ENCODE measurements at places on chromosomes 3 and 15. TPM values are rescaled to one million over a fixed set of nuclear protein-coding genes. Genes with fewer than 3 reads are reported as not detected.

GRCh38 chr3:53102601-53103147 is 27.6 kb downstream of the RFT1 start:
- no peak for DNase-seq
- no peak overlapping the region for H3K4me3 ChIP-seq
- no peaks in the 10 kb centered on the region for H3K27me3 ChIP-seq
- H3K27ac ChIP-seq = no peak overlapping the region
- H3K36me3 ChIP-seq = peaks cover 42% of the 10 kb centered on the region

GRCh38 chr3:194150252-194150934 is 14.4 kb downstream of the HES1 start:
- DNase-seq = no peak
- no peak overlapping the region for H3K27ac ChIP-seq
- H3K36me3 ChIP-seq = 0 out of 2 replicates have a peak, but pooled peaks cover 3% of the 10 kb centered on the region
- no peaks in the 10 kb centered on the region for H3K27me3 ChIP-seq

GRCh38 chr15:32694222-32694983 is 23.4 kb upstream of the GREM1 start:
- H3K36me3 ChIP-seq = no peaks in the 10 kb centered on the region
- H3K27ac ChIP-seq = no peak overlapping the region
- H3K4me3 ChIP-seq = no peak overlapping the region
- peaks cover 3% of the 10 kb centered on the region for H3K4me1 ChIP-seq
- no peak for DNase-seq

GRCh38 chr3:75015280-75015679 is 400.8 kb upstream of the CNTN3 start:
- no peak overlapping the region for H3K27ac ChIP-seq
- no peak for DNase-seq
- H3K4me1 ChIP-seq = no peaks in the 10 kb centered on the region

DNA sequence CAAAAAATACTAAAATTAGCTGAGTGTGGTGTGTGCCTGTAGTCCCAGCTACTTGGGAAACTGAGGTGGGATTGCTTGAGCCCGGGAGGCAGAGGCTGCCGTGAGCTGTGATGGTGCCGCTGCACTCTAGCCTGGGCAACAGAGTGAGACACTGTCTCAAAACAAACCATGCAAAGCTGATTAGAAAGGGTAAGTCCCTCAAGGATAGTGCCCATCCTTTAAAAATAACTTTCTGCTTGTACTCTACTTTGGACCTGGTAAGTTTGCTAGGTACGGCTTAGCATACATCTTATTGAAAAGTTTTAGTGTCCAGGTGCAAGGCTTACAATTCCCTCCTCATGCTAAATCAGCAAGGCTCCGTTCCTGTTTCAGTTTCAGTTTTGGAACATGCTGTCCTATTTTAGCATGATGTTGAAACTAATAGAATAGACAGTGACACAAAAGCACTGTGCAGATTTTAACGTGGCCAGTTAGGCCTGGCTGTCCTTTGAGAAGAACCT is 21.4 kb downstream of the FEM1B start:
- H3K36me3 ChIP-seq = no peaks in the 10 kb centered on the region
- H3K4me3 ChIP-seq = no peak overlapping the region
- H3K27me3 ChIP-seq = no peaks in the 10 kb centered on the region
- DNase-seq = no peak

DNA sequence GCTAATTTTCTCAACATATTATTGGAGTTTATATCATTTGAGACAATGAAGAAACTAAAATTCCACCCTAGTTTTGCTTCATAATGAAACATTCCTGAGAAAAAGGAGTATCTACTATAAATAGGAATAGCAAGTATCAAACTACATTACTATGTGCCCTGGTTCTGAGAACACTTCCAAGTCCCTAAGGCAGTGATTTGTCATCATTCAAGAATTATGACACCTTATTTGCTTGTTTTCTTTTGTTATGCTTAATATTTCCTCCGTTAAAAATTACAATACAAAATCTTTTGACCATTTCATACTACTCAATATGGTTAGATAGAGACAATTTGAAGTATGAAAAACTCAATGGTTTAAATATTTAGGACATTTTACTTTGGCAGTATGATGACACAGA is 707.8 kb upstream of the GOLIM4 start:
- H3K27me3 ChIP-seq = no peaks in the 10 kb centered on the region
- no peaks in the 10 kb centered on the region for H3K36me3 ChIP-seq
- H3K4me3 ChIP-seq = no peak overlapping the region
- H3K4me1 ChIP-seq = peaks cover 2% of the 10 kb centered on the region
- no peak for DNase-seq

- H3K36me3 ChIP-seq = no peaks in the 10 kb centered on the region
- peaks cover 19% of the 10 kb centered on the region for H3K27me3 ChIP-seq
- H3K27ac ChIP-seq = no peak overlapping the region
- DNase-seq = no peak
- H3K4me3 ChIP-seq = no peak overlapping the region
- H3K4me1 ChIP-seq = no peaks in the 10 kb centered on the region
Measured at GRCh38 chr3:134693804-134694203, 43.0 kb upstream of the KY start.

GRCh38 chr15:40281801-40282146 is 1.1 kb downstream of the ANKRD63 start:
- no peak for DNase-seq
- H3K4me1 ChIP-seq = peaks cover 3% of the 10 kb centered on the region
- no peak overlapping the region for H3K4me3 ChIP-seq
- peaks cover 37% of the 10 kb centered on the region for H3K27me3 ChIP-seq

DNA sequence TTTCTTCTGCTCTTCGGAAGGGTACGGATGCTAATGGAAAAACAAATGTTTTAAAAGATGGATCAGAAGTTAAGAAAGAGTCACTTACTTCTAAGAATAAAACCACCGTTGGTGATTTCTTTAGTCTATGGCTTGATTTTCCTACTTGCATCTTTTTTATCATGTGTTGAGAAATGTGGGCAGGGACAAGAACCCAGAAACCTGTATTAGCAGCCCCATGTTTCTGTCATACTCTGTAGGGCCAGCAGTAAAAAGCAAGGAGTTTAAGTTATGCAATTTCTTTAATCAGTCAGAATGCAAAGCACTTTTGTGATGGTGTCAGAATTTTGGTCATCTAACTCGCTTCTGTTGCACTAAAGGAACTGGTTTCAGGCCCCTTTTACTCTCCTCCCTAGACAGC is 150.0 kb downstream of the MEIS2 start:
- no peaks in the 10 kb centered on the region for H3K27me3 ChIP-seq
- H3K27ac ChIP-seq = no peak overlapping the region
- H3K36me3 ChIP-seq = no peaks in the 10 kb centered on the region
- DNase-seq = no peak
- H3K4me3 ChIP-seq = no peak overlapping the region

- no peak overlapping the region for H3K27ac ChIP-seq
- no peaks in the 10 kb centered on the region for H3K4me1 ChIP-seq
- no peak overlapping the region for H3K4me3 ChIP-seq
- H3K36me3 ChIP-seq = no peaks in the 10 kb centered on the region
- DNase-seq = no peak
Measured at GRCh38 chr3:85592256-85592655, 633.5 kb downstream of the CADM2 start.

GRCh38 chr15:52789601-52790168 is 451 bp downstream of the ONECUT1 start:
- H3K4me1 ChIP-seq = peaks cover 6% of the 10 kb centered on the region
- H3K4me3 ChIP-seq = peak overlapping the region; percentile 64
- H3K27me3 ChIP-seq = peaks cover 80% of the 10 kb centered on the region
- H3K36me3 ChIP-seq = peaks cover 2% of the 10 kb centered on the region

GRCh38 chr3:52620580-52620979 is 65.1 kb downstream of the PBRM1 start:
- H3K4me3 ChIP-seq = no peak overlapping the region
- no peaks in the 10 kb centered on the region for H3K4me1 ChIP-seq
- no peak overlapping the region for H3K27ac ChIP-seq
- H3K36me3 ChIP-seq = peaks cover 5% of the 10 kb centered on the region

- no peak overlapping the region for H3K27ac ChIP-seq
- no peak for DNase-seq
- no peaks in the 10 kb centered on the region for H3K36me3 ChIP-seq
- H3K4me3 ChIP-seq = no peak overlapping the region
- H3K27me3 ChIP-seq = no peaks in the 10 kb centered on the region
- H3K4me1 ChIP-seq = no peaks in the 10 kb centered on the region
Measured at GRCh38 chr3:149494759-149495580, 20.5 kb downstream of the TM4SF4 start.

- no peaks in the 10 kb centered on the region for H3K4me1 ChIP-seq
- DNase-seq = peak; percentile 89
Measured at GRCh38 chr3:14508966-14509795, 31.0 kb downstream of the GRIP2 start.

- H3K36me3 ChIP-seq = 0 out of 2 replicates have a peak, but pooled peaks cover 8% of the 10 kb centered on the region
- no peaks in the 10 kb centered on the region for H3K4me1 ChIP-seq
- DNase-seq = no peak
- H3K4me3 ChIP-seq = no peak overlapping the region
- no peak overlapping the region for H3K27ac ChIP-seq
Measured at GRCh38 chr3:157477441-157477840, 25.8 kb downstream of the VEPH1 start.

DNA sequence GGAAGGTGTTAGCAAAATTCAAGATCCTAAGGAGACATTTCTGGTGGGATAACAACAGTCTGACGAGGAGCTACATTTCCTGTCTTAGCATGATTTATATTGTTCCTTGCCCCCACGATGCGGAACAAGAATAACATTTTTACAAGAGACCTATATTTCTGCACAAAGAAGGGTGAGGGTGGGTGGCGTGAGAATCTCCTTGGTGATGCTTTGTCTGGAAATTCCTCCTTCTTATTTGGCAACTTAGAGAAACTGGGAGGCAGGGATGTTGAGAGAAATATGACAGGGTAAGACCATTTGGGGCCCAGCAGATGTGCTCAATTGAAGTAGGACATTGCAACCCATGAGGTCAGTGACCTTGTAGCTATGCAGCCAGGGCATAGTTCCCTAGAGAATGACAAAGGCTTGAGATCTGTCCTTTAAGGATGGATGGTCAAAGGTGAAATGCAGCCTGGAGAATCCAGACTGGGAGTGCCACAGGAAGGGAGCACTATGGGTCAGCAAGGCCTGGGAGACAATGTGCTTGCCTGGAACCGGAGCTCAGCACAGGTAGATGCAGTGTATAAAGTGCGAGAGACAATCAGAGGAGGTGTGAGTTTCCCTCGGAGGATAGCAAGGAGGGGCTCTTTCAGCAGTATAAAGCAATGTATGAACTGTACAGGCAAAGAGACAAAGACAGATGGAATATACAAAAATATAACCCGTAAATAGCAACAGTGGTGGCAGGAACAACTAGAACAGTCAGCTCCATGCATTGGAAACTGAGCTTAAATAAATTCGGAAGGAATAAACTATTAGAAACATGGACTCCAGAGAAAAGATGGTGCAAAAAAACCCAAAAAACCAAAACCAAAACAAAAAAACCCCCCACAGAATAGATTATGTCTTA is 317.6 kb upstream of the TBL1XR1 start:
- DNase-seq = no peak
- H3K36me3 ChIP-seq = no peaks in the 10 kb centered on the region
- no peaks in the 10 kb centered on the region for H3K27me3 ChIP-seq
- no peaks in the 10 kb centered on the region for H3K4me1 ChIP-seq
- no peak overlapping the region for H3K27ac ChIP-seq

- H3K4me1 ChIP-seq = peaks cover 3% of the 10 kb centered on the region
- DNase-seq = no peak
- no peaks in the 10 kb centered on the region for H3K36me3 ChIP-seq
Measured at GRCh38 chr15:56248311-56248992, 4.8 kb upstream of the RFX7 start.

DNA sequence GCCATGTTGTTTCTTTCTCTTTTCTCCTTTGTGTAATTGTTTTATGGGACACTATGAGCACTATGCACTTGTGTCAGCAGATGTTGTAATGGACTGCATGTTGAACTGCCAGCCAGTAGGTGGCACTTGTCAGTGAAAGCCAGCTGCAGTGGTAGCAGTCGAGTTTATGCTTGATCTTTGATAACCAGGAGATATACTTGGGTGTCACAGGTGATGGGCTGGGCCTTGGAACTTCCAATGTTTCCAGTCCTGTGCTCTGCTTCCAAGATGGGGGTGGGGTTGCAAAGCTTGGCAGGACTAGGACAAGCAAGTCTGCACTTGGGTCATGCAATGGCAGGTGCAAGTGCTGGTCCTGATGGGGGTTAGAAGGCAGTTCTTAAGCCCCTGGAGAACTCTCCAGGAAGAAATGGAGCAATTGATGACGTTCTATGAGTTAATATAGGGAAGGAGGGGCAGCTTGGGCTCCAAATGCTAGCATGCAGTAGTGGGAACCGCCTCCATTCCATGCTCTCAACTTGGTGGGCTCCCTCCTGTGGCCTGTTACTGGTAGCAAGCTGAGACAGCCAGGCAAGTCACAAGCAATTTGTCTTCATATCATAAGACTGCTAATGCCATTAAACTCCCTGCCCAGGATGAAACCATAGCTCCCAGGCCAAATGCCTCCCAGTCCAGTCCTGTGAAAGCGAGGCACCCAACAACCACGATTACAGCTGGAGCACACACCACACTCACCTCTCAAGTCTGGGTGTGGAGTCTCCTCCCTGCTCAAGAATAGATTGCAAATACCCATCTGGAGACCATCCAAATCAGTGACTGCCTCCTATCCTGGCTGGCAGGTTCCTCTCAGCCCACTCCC is 287.2 kb downstream of the CGGBP1 start:
- no peak overlapping the region for H3K27ac ChIP-seq
- H3K4me3 ChIP-seq = no peak overlapping the region
- peak; percentile 59 for DNase-seq
- no peaks in the 10 kb centered on the region for H3K4me1 ChIP-seq
- peaks cover 2% of the 10 kb centered on the region for H3K36me3 ChIP-seq
- H3K27me3 ChIP-seq = no peaks in the 10 kb centered on the region

- H3K27ac ChIP-seq = no peak overlapping the region
- no peaks in the 10 kb centered on the region for H3K27me3 ChIP-seq
- no peak for DNase-seq
- H3K36me3 ChIP-seq = no peaks in the 10 kb centered on the region
- no peak overlapping the region for H3K4me3 ChIP-seq
Measured at GRCh38 chr3:82294609-82295008, 533.2 kb upstream of the GBE1 start.

DNA sequence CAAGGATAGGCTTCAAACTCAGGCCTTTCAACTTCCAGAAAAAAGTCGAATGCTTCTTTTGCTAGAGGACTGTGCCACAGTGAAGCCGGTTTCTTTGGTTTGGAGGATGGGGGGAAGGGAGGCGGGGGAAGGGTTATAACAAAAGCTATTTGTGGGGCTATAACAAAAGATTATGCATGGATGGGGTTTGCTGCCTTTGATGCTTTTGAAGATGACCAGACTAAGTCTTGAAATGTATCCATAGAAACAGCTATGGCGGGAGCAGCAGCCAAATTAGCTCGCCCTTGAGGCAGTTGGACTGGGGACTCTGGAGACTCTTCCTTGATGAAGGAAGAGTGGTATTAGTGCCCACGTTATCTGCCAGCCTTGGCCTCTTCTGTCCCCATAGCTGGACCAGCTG is 47.5 kb downstream of the SRGAP3 start:
- no peak overlapping the region for H3K4me3 ChIP-seq
- no peaks in the 10 kb centered on the region for H3K27me3 ChIP-seq
- DNase-seq = no peak
- H3K4me1 ChIP-seq = 0 out of 2 replicates have a peak, but pooled peaks cover 2% of the 10 kb centered on the region

- H3K36me3 ChIP-seq = peaks cover 10% of the 10 kb centered on the region
- peaks cover 5% of the 10 kb centered on the region for H3K4me1 ChIP-seq
- no peaks in the 10 kb centered on the region for H3K27me3 ChIP-seq
- H3K27ac ChIP-seq = no peak overlapping the region
- no peak for DNase-seq
Measured at GRCh38 chr3:126422571-126423091, 27.9 kb downstream of the CFAP100 start.

SNTN gene
- not detected for total RNA-seq

MYH15 gene
- total RNA-seq = 0.13 TPM

BLM gene
- total RNA-seq = 43.4 TPM

RETNLB gene
- total RNA-seq = not detected

CFAP20DC gene
- total RNA-seq = 4.5 TPM

IL17RE gene
- 2.1 TPM for total RNA-seq

SERINC4 gene
- 0.17 TPM for total RNA-seq

ALDH1L1 gene
- total RNA-seq = 0.90 TPM

XXYLT1 gene
- total RNA-seq = 23.0 TPM

SLC24A1 gene
- 8.6 TPM for total RNA-seq

ATP13A5 gene
- not detected for total RNA-seq

ADPRH gene
- total RNA-seq = 3.6 TPM
